ENCODE measurements at places on chromosomes 2 and 18. TPM values are rescaled to one million over a fixed set of nuclear protein-coding genes. Genes with fewer than 3 reads are reported as not detected.

Gene LYG1
- total RNA-seq, result not detected

Gene FEV
- not detected for total RNA-seq

Gene TMEFF2
- total RNA-seq, result under 0.01 TPM

Gene NTSR2
- total RNA-seq, result not detected
